ENCODE measurements at places on chromosomes 5 and 9.
A peak's percentile ranks its signal among the peaks of the same experiment; 100 is the strongest.

- DNase-seq, result peak; percentile 76
These were observed 97.6 kb downstream of the GALNT10 start for GRCh38 chr5:154288145-154288544.

- no peak for DNase-seq
These were observed 162.0 kb downstream of the C9orf50 start for GRCh38 chr9:129458663-129459546.

- peak; percentile 61 for DNase-seq
These were observed 1728.3 kb upstream of the CDH9 start for GRCh38 chr5:28766565-28767158.

DNA sequence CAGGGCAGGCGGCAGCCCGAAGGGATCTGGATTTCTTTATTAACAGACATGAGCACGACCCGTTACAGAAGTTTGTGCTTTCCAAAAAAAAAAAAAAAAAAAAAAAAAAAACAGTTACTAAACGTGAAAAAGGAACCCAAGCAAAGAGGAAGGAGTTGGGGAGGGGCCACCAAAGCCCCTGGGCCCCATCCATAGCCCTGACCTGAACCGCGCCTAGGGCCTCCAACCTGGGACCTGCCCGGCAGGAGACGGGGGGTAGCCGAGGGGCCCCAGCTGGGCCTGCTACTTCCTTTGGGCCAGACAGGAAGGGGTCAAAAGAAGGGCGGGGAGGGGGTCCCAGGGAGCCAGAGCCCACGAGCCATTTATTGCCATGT lies 10.0 kb downstream of the PRR7 start:
- no peak for DNase-seq

GRCh38 chr5:72057816-72058215 lies 49.5 kb upstream of the MAP1B start:
- DNase-seq, result no peak

- no peak for DNase-seq
These were observed 21.6 kb upstream of the CLPTM1L start for GRCh38 chr5:1366514-1366913.

DNA sequence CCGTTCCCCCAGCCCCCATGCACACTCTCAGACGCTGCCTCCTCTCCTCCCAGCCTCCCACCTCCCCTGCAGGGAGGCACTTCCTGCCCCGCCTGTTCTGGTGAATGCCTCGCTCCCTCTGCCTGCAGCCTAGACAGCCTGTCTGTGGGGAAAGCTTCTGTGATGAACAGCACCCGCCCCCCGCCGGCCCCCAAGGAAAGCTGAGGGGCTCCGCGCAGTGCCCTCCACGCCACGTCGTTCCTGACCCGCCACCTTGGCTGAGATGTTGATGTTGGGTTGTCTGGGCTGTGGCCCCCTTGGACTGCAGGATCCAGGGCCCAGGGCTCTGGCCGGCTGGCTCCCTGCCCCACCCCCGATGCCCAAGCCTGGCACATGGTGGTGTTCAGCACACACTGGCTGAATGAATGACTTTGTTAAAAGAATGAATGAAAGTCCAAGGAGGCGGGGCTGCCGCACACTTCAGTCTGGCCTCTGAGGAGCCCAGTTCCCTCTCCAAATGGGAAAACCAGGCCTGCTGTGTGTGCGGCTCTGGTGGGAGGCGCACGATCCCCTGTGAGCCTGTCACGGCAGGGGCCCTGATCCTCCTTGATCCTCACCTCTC lies 2.1 kb upstream of the MYMK start:
- no peak for DNase-seq

- DNase-seq, result peak; percentile 65
These were observed 40.7 kb downstream of the VCAN start for GRCh38 chr5:83512061-83512745.

- DNase-seq, result peak; percentile 16
These were observed 111.5 kb downstream of the KDM4C start for GRCh38 chr9:6869081-6869948.

DNA sequence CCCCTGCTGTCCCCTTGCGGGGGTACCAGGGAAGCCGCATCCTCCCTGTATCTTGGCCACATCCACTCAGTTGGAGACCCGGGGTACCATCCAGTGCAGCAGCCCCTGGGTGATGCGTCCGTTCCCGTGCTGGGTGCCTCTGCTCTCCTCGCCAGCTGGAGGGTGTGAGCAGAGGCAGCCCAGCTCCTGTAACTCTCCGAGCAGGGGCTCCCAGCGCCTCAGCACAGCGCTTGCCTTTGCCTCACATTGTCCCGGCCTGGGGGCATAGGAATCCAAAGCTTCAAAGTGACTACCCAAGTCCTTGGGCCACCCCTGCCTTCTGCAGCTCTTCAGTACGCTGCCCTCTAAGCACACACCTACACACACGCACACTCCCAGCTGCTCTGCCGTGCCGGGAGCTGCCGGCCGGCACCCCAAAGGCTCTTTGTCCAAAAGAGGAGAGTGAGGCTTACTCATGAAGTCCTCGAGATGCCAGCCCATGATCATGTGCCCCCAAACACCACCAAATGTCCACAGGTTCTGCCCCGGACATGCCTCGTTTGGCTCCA lies 733 bp downstream of the ANGPTL2 start:
- peak; percentile 23 for DNase-seq

- DNase-seq, result peak; percentile 20
These were observed 201.2 kb downstream of the ACTL7B start for GRCh38 chr9:108654566-108654965.

- DNase-seq, result no peak
These were observed 173.5 kb downstream of the ZNF608 start for GRCh38 chr5:124572971-124573370.

DNA sequence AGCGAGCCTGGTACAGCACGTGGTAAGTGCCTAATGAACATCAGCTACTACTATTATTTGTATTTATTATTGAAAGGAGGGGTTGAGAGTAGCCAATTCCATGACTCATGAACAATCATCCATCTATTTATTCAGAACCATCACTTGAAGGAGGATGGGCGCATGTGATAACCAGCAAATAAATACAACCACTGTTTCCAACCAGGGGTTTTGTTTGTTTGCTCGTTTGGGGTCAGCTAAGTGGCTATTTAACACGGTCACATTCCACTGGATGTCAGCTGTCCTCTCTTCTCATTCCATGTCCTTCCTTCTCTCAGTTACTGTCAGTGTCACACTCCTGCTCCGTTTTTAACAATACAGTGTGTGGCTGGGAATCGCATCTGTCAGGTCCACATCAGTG lies 8.6 kb downstream of the RAPGEF1 start:
- DNase-seq, result peak; percentile 24

DNA sequence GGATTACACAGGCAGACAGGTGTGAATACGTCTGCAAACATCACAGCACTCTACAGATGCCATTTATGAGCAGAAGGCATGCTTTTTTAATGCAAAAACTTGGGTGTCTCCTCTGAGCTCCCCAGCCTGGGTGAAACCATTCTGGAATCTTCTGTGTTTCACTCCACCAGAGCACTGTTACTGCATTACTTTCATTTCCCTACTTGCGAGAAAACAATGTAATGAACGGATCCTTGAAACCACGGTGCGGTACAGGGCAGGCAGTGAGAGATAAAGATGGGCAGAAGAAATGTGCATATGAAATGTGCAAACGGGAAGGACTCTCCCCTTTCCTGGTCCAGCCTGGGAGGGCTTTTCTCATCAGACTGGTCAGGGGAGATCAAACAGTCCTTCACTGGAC lies 584.3 kb upstream of the KLF4 start:
- DNase-seq, result no peak

DNA sequence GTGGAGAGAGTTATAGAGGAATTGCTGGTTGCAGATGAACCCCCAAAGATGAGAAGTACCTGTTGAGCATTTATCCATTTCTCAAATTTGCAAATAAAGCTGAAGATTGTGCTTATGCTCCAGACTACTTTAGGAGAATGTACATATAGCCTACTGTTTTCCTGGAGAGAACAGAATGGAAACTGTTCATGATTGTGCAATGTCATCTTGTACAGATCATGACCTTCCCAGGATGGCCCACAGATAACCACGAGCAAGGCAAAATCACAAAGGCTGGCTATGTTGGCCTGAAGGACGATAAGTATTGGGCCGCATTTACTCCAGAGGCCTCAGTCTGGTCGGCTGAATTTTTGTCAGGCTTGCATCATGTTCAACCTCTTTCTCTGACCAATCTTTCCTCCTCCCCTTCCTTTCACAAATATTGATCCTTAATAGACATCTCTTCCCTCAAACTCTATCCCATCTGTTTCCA lies 28.5 kb upstream of the RICTOR start:
- peak; percentile 43 for DNase-seq

DNA sequence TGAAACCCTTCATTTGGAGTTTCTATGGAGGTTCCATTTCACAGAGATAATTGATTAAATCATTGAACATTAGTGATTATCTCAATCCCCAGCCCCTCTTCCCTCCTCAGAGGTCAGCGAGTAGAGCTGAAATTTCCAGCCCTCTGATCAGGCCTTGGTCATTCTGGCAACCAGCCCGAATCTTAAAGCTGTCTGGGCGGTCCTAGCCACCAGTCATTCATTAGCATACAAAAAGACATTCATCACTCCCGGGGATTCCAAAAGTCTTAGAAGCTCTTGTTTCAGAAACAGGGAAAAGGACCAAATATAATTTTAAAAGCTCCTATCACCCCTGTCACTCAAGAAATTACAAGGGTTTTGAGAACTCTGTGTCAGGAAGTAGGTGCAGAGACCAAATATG lies 41.3 kb downstream of the ZNF474 start:
- peak; percentile 79 for DNase-seq

- no peak for DNase-seq
These were observed 11.9 kb downstream of the OTULINL start for GRCh38 chr5:14593326-14594021.

- no peak for DNase-seq
These were observed 82.9 kb downstream of the CCDC171 start for GRCh38 chr9:15635752-15636151.

- no peak for DNase-seq
These were observed 147.6 kb downstream of the KIAA0825 start for GRCh38 chr5:94470802-94471201.

GRCh38 chr5:86463339-86463738 lies 154.4 kb upstream of the COX7C start:
- no peak for DNase-seq

GRCh38 chr9:109290385-109290784 lies 30.5 kb downstream of the EPB41L4B start:
- DNase-seq, result no peak

- peak; percentile 33 for DNase-seq
These were observed 54.1 kb downstream of the GDA start for GRCh38 chr9:72203205-72203803.
